ENCODE measurements at places on chromosomes 16 and 17.

DNA sequence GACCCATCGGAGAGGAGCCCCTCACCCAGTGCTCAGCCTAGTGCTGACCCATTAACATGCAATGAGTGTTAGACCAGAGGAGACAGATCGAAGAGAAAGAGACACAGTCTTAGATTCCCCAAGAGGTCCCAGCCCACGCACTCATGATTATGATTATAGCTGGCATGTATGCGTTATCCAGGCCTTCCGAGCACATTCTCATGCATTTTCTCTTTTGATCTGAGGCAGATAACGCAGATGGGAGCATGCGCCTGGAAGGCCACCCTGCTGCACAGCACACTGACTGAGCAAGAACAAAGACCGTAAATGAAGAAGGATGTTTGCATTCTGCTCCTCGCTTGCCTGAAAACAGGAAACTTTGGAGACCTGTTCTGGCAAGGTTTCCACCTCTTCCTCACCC, 232.7 kb downstream of the SOX9 start:
- no peak for DNase-seq

DNA sequence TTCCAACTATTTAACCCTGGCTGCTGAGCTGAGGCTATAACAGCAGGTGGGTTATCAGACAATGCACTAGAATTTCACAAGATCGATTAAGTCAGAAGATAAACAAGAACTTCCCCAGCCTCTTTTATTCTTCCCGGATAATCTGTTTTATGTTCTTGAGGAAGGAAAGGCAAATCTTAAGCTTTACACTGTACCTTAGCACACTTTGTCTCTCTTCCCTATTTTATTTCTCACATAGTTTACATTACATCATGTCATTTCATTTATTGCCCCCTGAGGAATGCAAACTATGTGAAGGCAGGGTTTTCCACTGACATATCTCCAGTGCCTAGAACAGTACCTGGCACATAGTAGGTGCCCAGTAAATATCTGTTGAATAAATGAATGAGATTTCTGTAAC, 139.6 kb downstream of the SKAP1 start:
- DNase-seq: no peak

GRCh38 chr17:57565176-57565575, 179.9 kb downstream of the CCDC182 start:
- no peak for DNase-seq

GRCh38 chr16:8819411-8820034, 21.9 kb downstream of the PMM2 start:
- no peak for DNase-seq

DNA sequence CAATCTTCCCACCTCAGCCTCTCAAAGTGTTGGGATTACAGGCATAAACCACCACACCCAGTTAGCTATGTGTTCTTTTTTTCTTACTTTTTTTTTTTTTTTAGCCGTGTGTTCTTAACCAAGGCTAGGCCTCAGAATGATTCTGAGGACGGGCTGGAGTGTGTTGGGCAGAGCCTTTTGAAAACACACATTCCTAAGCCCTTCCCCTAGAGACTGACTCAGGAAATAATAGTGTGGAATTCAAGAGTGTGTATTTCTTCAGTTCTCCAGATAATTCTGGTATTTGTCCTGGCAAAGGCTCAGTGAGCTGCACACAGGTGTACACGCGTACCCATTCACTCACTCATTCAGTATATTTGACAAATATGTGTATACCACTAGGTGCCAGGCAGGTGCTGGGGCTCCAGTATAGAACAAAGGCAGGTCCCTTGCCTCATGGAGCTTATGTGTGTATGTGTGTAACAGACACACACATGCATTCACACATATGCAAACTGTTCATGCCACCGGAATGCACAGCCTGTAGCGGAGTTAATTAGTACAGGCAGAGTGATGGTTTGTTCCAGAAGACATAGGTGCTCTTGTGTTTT, 19.4 kb upstream of the NFATC3 start:
- DNase-seq: no peak

- no peak for DNase-seq
These were observed 32.0 kb downstream of the KSR1 start for GRCh38 chr17:27488231-27488630.

DNA sequence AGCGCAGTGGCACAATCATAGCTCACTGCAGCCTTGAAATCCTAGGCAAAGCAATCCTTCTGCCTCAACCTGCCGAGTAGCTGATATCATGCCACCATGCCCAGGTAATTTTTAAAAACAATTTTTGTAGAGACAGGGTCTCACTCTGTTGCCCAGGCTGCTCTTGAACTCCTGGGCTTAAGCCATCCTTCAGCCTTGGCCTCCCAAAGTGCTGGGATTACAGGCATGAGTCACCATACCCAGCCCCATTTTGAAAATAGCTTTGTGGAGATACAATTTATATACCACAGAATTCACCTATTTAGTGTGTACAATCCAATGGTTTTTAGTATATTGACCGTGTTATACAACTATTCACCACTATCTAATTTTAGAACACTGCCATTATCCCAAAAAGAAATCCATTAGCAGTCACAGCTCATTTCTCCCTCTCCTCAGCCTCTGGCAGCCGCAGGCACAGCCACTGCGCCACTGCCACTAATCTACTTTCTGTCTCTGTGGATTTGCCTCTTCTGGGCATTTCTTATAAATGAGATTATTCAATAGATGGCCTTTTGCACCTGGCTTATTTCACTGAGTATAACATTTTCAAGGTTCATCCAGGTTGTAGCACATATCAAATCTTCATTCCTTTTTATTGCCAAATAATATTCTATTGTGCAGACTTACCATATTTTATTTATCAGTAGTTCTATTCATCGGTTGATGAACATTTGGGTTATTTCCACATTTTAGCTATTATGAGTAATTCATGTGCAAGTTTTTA, 6.5 kb downstream of the RNF157 start:
- no peak for DNase-seq

GRCh38 chr17:66537502-66537901, 235.1 kb downstream of the PRKCA start:
- DNase-seq: no peak

DNA sequence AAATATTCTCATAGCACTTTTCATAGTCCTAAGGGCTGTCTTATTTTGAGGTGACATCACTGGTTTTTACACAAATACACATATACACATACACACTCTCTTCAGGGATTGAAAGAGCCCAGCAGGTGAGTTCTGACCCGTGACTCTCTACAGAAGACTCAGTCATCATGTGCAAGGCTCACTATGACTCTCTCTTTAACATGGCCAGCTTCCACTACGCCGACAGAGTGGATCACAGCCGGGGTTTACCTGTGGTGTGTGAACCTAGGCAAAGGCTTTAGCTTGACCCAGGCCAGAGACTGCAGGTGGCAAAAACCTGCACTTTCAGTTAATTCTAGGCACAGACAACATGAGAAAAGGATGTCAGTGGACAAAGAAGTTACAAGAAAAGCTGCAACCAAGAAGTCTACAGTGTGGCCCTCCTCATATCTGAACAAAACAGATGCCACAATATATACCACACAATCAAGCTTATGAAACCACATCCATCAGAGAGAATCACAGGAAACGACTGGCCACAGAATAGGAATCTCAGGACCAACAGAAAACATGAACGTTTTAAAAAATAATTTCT, 56.5 kb downstream of the CYTH1 start:
- no peak for DNase-seq

DNA sequence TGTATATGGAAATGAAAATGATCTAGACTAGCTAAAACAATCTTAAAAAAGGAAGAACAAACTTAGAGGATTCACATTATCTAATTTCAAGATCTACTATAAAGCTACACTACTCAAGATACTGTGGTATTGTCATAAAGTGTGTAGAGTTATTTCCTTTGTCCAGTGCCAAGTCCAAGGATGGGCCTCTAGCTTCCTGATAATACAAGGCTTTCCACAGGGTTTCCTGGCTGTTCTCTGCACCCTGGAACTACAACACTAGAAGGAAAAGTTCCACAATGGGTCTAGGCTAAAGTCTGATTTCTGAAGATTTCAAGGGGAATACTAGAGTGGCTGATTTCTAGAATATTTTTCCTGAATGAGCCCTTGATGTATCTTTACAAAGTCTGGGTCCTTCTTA, 34.2 kb downstream of the TBC1D3B start:
- no peak for DNase-seq

DNA sequence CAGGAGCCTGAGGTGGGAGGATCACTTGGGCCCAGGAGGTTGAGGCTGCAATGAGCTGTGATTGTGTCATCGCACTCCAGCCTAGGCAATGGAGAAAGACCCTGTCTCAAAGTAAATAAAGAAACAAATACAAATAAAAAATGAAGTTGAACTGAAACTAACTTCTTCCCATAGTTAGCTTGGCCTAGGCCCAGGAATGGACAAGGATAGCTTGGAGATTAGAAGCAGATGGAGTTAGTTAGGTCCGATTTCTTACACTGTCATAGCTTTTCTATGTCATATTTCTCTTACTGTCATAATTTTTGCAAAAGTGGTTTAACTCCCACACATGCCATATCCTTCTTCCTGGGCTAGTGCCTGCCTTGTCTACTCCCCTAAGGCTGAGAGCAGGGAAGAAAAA, 154.7 kb upstream of the CACNG3 start:
- DNase-seq: no peak

GRCh38 chr16:89104930-89105571, 11.4 kb downstream of the ACSF3 start:
- no peak for DNase-seq
